Stimulated activated CD4-positive, alpha-beta T cell treated with anti-CD3 and anti-CD28 coated beads, TNF-alpha, amount 100 ng/mL, for 4 hours (primary cell): ENCODE measurements at places on chromosomes 6 and 20.
A peak's percentile ranks its signal among the peaks of the same experiment; 100 is the strongest.

GRCh38 chr6:158303210-158303731 is 9.0 kb upstream of the TULP4 start:
- DNase-seq, result no peak

DNA sequence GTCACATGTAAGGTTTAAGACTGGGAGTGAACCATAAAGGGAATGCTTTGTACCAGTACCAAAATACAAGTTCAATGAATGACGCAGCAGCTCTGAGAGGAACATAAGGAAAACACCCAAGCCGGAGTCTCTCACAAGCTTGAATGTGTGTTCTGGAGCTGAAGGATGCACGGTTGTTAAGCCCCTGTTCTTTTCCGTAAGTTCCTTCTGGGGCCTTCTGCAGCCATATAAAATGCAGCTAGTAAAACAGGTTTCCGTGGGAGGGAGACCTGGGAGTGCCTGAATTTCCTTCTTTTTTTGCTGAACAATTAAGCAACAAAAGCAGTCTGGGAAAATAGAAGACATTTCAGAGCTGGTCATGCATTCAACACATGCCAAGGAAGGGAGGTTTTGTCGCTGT is 73.2 kb upstream of the JAG1 start:
- no peak for DNase-seq

GRCh38 chr20:61135968-61136367 is 116.1 kb upstream of the CDH4 start:
- DNase-seq, result no peak

- peak; percentile 1 for DNase-seq
Measured at GRCh38 chr6:89145091-89145955, 532 bp upstream of the PM20D2 start.

GRCh38 chr6:154039231-154039842 is at the start of gene OPRM1:
Gene OPRM1, plus strand, starts transcription at chr6:154039240. Its CDS starts 305 bp downstream, at chr6:154039545.
- DNase-seq, result no peak

GRCh38 chr6:7881765-7882500 is 28.7 kb downstream of the TXNDC5 start:
- DNase-seq, result no peak

DNA sequence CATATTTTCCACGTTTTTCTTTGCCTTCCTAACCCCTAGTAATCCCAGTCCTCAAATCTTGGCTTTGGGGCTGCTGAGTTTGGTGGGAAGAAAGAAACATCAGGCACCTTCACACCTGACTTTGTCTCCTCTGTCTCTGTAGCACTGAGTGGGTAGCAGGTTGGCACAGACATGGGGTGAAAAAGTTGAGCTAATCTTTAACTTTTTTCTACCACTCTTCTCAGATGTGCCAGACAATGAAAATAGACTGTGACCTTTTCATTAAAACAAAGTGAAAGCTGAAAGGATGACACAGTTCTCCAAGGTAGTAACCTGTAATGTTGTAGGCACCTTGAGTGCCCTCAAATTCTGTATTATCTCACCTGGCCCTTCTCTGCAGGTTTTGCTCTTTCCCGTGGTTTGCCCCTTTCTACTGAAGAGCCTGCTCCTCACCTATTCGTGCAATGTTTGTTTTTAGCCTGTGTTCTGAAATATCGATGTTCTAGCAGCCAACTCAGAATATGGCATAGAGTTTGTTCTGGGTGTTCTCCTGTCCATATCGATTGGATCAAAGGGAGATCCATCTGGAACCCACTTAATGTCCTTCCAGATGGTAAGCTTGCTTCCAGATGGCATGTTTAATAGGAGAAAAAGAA is 57.8 kb upstream of the ATXN1 start:
- no peak for DNase-seq

GRCh38 chr6:144263786-144264185 is 21.3 kb upstream of the UTRN start:
- no peak for DNase-seq

- DNase-seq, result no peak
Measured at GRCh38 chr6:55979526-55979925, 104.1 kb upstream of the BMP5 start.

DNA sequence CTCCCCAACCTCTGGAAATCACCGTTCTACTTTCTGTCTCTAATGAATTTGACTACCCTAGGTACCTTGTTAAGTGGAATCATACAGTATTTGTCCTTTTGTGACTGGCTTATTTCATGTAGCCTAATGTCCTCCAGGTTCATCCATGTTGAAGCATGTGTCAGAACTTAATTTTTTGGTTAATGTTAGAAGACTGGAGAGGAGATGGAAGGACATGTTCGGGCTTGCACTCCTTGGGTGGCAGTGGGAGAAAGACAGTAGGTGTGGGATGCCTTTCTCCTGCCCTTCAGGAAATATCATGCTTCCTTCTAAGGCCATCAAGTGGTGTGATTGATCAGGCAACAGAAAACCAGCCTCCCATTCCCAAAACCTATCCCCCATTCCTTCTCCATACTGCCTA is 61.1 kb upstream of the RNF144B start:
- DNase-seq, result no peak
